Karpas-422 (cell line): ENCODE measurements at places on chromosomes 3 and 15.
A peak's percentile ranks its signal among the peaks of the same experiment; 100 is the strongest.

- DNase-seq = no peak
These were observed 6.4 kb downstream of the CMSS1 start for GRCh38 chr3:99823723-99824711.

DNA sequence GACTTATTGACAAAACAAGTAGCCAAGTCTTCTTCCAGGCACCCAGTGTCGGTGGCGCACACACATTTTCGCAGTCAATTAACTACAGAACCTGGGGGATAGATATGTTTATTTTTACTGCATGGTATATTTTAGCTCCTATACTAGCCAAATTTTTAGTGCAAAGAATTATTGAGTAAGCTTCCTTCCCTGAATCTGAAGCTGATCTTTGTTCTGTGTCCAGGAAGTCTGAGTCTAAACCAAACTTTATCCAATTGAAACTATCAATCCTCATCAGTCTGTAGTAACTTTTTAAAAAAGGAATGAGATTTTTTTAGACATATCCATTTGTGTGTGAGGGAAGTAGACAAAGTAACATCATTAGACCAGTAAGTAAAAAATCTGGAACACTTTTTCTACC, 133.1 kb downstream of the GADL1 start:
- DNase-seq = no peak

DNA sequence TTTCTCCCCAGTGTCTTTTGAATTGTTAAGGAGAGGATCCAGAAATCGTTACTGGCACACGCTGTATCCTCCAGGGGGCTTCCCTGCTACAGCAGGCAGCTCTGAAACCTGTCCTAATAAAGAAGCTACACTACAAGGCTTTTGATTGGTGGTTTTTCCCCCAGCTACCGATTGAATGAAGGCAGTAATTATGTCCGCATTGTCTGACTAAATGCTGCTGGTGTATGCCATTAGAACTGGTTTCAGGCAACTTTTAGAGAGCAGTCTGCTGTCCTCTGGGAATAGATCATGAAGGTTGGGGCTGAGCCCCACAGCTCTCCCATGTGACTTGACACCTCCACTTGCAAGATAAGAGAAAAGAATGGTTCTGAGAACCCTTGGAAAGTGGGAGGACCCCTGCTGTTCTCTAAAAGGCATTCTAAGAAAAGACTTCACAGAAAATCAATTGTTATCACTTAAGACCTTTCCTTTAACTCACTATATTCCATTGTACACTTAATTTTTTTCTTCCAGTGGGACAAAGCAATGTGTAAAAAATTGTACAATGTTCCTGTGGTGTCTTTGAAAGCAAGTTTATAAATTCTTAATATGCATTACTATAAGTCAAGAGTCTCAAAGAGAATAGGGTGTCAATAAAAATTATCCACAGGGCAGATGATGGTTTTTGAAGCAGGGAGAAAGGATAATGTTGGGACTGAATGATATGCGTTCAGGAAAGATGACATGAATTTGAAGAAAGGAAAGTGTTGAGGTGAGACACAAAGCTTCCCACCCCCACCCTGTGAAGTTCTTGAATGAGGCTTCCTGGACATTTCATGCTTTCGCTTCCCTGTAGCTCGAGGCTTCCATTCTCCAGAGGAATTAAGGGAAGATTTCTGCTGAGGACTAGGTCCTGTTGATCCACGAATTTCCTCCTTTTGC, 53.0 kb upstream of the DAZL start:
- DNase-seq = no peak

DNA sequence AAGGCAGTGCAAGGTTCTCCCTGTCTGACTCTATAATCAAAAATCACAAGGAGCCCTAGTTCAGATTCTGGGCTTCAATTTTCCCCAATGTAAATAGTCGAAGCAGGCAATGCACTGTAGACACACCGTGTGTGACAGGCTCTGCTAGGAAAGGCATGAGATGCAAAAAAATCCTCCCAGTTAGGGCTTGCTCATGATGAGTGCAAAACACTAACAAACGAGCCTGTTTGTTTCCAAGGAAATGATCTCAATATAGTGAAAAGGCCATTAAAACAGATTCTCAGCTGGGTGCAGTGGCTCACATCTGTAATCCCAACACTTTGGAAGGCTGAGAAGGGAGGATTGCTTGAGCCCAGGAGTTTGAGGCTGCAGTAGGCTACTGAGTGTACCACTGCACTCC, 55.7 kb downstream of the UMPS start:
- DNase-seq = no peak

DNA sequence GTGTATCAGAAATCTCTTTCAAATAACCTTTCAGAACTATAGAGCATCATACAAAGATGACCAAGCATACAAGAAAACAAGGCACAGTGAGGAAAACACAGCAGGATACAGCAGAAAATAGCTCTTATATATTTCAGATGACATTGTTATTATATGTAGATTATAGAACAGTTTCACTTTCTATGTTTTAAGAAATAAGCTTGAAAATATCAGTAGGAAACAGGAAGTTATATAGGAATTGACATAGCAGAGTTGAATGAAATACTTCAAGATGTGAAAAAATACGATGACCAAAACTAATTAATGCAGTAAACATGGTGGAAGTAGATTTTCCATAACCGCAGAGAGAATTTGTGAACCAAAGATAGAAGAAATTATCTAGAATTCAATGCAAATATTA, 75.2 kb downstream of the LYSMD4 start:
- no peak for DNase-seq

DNA sequence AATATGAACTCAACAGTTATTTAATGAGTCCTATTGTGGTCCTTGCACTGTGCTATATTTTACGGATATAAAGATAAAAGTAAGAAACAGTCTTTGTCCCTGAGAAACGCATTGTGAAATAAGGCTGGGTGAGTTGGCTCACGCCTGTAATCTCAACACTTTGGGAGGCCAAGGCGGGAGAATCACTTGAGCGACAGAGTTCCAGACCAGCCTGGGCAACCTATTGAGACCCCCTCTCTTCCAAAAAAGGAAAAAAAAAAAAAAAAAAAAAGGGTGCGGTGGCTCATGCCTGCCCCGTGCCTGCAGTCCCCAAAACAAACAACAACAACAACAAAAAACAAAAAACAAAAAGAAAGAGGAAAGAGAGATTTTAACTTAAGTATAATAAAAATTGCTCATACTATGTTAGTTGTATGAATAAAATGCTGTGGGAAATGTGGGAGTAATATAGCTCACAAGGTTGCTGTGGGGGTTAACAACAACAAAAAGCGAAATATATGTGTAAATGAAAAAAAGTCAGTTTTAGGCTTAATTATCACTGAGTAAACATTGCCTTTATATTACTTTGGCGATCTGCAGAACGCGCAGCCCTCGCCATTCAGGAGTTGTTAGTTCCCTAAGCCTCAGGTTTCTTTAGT, 461 bp upstream of the FNDC3B start:
- no peak for DNase-seq

GRCh38 chr3:50425911-50426310, 66.6 kb upstream of the TMEM115 start:
- DNase-seq = no peak

DNA sequence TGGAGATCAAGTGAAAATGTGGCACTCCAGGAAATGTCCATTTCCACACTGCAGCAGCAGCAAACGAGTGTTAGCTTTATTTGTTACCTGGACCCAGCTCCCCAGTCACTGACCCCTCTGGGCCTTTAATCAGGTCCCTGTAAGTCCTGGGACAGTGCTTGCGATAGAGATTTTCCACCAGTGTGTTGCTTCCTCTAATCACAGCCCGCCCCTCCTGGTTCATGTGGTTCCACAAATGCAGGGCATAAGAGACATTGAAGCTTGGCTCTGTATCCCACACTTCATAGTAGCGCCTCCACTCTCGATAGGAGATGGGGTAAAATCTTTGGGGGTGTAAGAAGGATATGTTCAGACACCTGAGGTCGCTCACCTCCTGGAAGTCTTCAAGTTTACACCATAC, 8.0 kb downstream of the A4GNT start:
- no peak for DNase-seq

- no peak for DNase-seq
These were observed 383.1 kb upstream of the TPRG1 start for GRCh38 chr3:188788621-188789081.

GRCh38 chr3:54928046-54928770, at the start of gene LRTM1:
Gene LRTM1, minus strand, starts transcription at chr3:54928059. Its CDS starts 148 bp downstream, at chr3:54927911.
- peak; percentile 2 for DNase-seq

- DNase-seq = no peak
These were observed 47.6 kb downstream of the SHOX2 start for GRCh38 chr3:158058495-158059130.

GRCh38 chr3:73601011-73601410, 23.7 kb downstream of the PDZRN3 start:
- DNase-seq = no peak

DNA sequence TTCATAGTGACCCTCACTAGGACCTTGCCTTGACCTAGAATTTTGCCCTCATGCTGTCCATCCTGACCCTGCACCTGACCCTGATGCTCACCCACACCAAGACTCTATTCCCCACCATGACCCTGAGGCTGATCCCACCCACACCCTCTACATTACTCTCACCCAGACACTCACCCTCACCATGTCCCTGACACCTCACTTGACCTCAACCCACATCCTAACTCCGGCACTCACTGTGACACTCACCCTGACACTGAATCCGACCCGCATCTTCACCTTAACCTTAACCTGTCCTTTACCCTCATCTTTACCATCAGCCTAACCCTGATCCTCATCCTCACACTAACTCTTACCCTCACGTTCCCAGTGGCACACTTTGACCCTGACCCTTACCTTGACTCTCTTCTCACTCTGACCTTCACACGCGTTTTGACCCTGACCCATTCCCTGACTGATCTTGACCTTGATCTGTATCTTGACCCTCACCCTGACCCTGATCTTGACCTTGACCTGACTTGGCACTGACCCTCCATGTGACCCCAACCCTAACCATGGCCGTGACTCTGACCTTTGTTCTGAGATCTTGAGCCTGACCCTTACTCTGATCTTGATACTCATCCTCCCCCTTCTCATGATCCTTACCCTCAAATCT, 22.2 kb upstream of the SLC25A26 start:
- DNase-seq = no peak

GRCh38 chr15:67186226-67186649, 68.2 kb downstream of the AAGAB start:
- DNase-seq = no peak

DNA sequence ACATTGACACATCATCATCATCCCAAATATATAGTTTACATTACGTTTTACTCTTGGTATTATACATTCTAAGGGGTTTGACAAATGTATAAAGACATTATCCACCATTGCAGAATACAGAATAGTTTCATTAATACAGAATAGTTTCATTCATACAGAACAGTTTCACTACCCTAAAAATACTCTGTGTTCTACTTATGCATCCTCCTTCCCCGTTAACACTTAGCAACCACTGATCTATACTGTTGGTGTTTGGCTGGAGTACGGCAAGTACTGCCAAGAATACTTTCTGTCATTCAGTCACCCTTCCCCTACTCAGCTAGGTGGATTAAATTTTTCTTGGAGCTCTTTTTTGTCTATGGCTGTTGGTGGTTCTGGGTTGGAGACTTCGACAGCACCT, 33.4 kb downstream of the LEKR1 start:
- DNase-seq = no peak

GRCh38 chr3:60764870-60765269, 486.4 kb downstream of the FHIT start:
- DNase-seq = no peak

DNA sequence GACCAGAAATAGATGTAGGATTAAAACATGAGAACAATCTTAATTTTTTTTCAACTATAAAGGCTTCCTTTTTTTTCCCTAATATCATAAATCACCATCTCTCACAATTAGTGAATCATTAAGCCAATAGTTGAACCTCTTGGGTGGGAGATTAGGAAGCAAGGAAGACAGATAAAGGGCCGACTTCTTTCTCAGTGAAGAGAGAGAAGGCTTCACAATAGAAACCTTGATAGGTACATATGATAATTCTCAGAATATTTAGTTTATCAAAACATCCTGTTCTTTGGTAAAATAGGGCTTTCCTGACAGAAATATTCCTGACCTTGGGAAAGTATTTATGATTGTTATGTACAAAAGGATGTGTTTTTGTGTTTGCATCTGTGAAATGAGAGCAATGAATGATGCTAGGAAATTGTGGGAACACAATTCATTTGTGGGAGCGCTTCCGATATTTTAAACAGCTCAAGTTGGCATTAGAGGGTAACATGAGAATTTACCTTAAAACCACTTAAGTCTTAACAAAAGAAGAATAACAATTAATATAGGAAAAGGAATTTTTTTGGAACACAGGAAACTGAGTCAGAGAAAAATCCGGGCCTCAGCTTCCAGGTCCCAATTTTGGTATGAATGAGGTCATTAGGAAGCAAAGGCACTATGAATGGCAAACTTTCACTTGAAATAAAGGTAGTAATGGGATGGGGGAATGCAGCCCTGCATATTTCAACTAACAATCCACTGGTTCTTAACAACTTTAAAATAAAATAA, 263.2 kb upstream of the TGFBR2 start:
- DNase-seq = no peak

GRCh38 chr15:38085114-38085513, 150.7 kb downstream of the TMCO5A start:
- peak; percentile 88 for DNase-seq

DNA sequence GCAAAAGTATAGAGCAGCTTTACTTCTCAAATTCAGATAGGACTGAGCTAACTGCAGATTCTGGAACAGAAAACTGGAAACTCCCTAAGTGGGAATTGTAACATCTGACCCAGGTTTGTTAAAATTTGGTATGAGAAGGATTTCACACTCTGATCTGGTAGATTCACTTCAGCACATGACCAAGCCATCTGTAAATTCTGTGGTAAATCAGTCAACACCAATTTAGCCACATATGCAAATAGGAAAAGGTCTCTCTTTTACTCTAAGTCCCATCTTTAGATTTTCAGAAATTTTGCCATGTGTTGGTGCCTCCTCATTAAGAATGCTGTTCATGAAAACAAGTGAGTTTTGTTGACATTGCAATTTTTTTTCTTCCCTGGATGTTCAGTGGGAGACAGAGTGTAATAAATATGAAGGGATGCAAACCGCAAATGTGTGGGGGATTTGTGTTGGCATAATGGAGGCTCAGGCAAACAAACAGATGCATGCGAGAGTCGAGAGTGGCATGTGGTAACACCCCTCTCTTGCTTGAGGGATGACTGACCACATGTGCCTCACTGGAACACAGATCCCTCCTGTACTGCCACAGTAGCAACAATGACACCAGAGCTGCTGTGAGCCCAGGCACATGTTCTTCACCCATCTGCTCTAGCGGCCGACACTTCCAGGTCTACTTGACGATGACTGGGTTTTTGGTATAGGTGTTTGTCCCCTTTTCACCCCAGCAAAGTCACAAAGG, 146.6 kb downstream of the FEZF2 start:
- no peak for DNase-seq

DNA sequence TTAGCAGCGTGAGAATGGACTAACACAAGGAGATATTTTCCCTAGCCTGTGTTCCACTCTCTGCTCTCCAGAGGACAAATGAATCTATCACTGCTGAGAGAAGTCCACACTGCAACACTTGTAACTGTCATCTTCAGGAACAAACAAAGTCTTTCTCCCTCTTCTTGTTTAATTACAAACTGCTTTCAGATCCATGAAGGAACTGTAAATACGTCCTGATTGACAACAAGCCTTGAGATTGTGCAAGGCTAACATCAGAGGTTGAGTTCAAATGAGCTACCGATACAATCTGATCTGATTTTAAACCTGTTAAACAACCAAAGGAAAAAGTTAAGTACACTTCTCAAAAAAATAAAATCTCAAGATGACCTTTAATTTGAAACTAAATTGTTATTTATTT, 638.8 kb upstream of the ADAMTS9 start:
- DNase-seq = no peak

GRCh38 chr15:43955140-43955539, 128.3 kb downstream of the WDR76 start:
- DNase-seq = no peak
